ENCODE measurements at places on chromosomes 7 and 10.
A peak's percentile ranks its signal among the peaks of the same experiment; 100 is the strongest.

- DNase-seq = no peak
Measured at GRCh38 chr10:117559712-117560111, 17.2 kb downstream of the EMX2 start.

- DNase-seq = no peak
Measured at GRCh38 chr7:97601931-97602457, 129.9 kb upstream of the TAC1 start.

- DNase-seq = no peak
Measured at GRCh38 chr10:80693565-80693964, 155.9 kb downstream of the SH2D4B start.

DNA sequence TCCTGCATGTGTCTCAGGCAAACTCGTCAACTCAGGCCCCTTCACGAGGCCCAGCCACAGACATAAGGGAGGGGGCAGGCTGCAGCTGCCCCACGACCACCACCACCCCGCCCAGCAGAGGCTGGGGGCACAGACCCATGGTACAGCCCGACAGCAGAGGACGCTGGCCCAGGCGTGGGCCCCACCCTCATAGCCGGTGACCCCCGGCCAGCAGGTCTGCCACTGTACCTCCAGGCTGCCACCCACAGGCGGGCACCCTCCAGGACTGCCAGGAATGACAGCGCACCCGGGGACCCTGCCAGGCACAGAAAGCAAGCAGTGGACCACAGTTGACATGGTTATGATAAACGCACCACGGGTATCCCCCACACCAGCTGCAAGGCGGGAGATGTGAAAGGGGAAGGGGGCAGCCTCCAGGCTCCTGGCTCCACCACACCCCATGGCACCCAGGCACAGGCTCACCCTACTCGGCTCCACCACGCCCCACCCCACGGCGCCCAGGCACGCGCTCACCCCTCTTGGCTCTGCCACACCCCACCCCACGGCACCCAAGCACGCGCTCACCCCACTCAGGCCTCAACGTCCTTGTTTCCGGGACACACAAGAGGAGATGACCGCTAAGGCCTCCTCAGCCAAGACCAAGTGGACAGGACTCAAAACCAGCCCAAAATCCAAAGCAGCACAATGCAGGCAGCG, 135.9 kb downstream of the MAD1L1 start:
- DNase-seq = no peak

DNA sequence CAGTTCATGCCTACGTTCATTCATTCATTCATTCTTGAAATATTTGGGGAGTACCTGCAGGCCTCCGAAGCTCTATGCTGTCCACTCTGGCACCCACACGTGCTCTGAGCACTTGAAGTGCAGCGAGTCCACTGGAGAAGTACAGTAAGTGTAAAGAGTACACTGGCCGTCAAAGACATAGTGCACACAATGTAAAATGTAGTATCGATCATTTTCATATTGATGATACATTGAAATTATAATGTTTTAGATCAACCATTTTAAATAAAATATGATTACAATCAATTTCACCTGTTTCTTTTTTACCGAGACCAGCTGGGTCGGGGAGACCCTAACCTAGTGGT, 37.0 kb upstream of the PURB start:
- no peak for DNase-seq

DNA sequence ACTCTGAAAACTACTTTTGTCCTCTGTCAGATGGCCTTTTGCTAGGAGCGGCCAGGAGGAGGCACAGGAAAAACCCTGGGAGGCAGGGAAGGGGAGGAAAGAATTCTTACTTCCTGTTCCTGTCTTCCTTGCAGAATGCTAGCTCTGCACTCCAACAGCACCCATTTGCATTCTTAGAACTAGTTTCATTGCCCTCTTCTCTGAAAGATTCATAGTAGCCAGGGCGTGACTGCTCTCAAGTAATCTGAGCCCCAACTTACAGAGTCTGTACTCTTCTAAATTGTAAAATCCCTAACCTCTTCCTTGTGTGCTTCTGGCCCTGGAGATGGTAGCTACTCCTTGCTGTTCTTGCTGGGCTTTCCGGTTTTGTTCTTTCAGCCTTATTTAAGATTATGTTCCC, 75.3 kb upstream of the STEAP1 start:
- no peak for DNase-seq

DNA sequence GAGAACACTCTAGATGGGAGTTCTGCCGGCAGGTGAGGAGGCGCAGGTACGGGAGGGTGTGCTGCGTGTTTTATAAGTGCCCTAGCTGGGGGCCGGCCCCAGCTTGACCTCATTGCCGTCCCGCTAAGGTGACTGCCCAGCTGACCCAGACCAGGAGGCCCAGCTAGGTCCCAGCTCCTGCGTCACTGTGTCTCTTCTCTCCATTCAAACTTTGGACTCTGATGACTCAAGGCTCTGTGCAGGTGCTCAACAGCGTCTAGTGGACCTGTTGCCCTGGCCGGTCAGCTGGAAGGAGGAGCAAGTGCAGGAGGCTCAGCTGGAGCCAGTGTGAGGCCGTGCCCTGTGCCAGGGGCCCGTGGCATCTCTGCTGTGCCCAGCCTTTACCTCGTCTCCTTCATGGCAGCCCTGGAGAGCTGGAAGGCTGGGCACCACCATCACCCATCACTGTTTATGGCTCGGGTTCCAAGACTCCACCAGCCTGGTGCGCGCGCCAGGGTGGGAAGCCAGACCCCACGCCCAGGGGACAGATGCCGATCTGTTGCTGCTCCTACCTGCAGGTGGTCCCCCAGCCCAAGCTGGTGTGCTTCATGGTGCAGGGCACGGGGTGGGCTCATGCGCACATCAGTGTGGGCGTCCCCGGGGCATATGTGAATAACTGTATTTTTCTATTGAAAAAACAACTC, 14.6 kb downstream of the LHPP start:
- peak; percentile 45 for DNase-seq

GRCh38 chr7:116653204-116653603, 18.8 kb upstream of the MET start:
- DNase-seq = peak; percentile 74

- DNase-seq = no peak
Measured at GRCh38 chr7:78141522-78142281, 343.1 kb downstream of the PHTF2 start.

DNA sequence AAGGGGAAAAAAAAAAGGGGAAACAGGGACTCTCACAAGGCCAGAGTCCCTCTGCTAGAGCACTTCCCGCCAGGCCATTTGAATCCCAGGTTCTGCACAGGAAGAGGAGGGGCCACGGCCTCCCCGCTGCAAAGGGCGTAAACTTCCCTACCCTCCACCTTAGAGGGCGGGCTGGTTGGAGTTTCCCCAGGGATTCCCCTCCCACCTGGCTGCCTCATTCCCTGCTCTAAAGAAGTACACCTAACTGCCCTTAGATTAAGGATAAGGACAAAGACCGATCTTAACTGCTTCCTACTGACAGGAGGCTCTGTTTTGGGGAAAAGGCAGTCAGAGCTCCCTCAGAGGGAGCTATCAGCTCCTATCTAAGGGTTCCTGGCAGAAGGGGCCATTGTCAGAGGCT, 102.0 kb upstream of the ARMC3 start:
- DNase-seq = no peak

- no peak for DNase-seq
Measured at GRCh38 chr7:78490524-78490923, 692.0 kb downstream of the PHTF2 start.

DNA sequence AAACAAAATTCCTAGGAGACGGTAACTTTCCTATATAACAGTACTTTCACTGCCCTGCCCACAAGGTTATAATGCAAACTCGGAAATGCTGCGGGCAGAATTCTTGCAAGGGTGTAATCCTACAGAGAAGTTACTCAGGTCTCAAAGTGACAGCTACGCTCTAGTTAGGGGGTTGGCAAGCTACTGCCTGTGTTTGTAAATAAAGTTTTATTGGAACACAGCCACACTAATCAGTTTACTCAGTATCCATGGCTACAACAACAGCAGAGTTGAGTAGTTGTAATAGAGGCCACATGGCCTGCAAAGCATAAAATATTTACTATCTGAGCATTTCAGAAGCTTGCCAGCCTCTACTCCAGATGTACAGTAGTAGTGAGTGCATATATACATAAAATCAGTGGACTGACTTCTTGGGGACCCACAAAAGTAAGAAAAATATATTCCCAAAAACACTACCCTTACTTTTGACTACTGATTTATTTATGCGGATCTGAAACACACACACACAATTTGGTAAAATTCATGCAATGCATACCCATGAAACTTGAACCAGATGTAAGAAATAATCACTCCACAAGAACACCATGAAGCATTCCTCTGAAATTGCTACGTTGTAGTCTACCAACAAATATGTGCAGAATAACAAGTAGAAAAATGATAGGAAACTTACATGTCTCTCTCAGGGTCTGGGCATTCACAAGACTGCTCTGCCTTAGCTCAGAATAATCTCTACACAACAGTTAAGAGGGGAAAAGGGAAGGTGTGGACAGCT, 53.0 kb downstream of the SMURF1 start:
- peak; percentile 69 for DNase-seq

GRCh38 chr10:64080071-64080470, 558.9 kb downstream of the REEP3 start:
- DNase-seq = no peak

DNA sequence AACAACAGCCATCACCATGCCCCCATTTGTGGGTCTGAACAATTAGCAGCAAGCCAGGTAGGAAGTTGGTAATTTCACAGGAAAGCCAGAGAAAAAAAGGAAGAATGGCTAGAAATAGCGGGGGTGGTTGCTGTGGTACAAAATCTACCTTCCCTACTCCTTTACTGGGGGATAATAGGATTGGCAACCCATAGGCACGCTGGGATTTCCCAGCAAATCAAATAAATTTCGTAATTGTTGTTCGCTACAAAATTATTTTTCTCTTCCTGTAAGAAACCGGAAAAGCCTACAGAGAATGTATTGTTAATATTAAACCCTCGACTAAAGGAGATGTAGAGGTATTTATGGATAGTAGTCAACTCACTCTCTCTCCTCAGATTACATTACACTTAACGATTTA, 123.9 kb downstream of the DOCK4 start:
- DNase-seq = no peak

- no peak for DNase-seq
Measured at GRCh38 chr10:18516851-18517250, 134.5 kb downstream of the NSUN6 start.

DNA sequence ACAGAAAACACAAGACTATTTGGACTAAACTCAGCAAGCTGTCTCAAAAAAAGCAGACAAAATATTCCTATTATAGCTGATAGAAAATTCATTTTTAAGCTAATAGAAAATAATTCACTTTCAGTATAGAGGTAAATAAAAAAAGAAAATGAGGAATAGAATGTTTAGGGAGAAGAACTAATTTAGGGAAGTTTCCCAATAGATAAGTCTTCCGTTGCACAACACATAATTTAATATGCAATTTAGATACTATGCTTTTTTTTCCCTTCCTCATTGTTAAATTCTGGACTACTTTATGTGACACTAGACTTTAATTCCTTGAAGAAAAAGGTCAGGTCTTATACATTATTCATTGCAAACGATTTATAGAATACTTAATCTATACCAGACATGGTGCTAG, 10.3 kb downstream of the PNPLA8 start:
- DNase-seq = no peak

- DNase-seq = no peak
Measured at GRCh38 chr10:132786476-132786883, 533 bp upstream of the NKX6-2 start.

DNA sequence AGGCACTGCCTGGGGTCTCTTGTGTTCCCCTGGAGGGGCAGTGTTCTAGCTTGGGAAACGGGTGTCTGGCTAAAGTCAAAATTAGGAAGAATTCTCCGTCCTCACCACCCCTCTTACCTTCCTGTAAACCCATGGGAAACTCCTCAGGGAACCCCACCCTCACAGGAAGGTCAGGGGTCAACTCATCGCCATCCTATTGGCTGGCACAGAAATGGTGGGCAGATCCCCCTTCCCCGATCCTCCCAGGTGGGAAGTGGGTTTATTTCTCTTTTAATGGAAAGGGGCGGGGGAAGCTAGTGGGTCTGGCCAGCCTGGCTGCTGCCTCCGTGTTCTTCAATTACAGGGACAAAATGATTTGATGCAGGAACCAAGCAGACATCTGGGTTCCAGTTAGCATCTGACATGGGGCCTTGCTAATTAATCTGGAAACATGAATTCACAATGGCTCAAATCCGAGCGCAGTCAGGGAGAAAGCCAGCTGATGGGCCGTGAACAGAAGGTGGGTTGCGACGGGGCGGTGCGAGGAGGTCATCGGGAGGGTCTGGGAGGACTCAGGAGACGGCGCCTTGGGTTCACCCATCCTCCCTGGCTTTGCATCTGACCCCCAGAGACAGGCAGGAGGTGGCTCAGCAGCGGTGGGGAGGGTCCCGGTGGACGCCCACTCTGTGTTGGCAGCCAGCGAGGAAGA, 66.6 kb downstream of the SLIT1 start:
- no peak for DNase-seq

DNA sequence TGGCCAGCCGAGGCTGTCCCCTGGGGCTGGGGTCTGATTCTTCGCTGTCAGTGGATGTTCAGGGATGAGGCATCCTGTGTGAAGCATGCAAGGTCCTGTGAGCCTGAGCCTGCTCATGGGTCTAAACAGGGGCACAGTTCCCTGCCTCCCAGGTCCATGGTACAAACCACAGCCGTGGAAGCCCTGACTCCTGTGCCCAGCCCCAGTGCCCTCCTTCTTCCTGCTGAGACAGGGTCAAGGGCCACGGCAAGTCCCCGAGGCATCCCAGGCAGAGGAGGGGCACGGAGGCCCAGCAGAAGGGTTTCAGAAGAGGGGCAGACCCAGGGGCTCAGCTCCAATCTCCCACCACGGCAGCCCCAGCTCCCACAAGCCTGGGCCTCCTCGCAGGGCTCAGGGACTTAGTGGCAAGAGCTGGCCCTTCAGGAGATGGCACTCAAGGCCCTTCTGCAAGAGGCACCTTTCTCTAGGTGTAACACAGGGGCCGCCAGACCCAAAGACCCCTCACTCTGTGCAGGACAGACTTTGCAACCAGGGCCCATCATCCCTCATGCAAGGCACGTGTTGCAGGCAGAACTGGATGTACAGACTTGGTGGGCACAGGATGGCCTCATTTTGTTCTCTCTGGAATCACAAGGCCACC, 248.8 kb downstream of the TCERG1L start:
- no peak for DNase-seq

DNA sequence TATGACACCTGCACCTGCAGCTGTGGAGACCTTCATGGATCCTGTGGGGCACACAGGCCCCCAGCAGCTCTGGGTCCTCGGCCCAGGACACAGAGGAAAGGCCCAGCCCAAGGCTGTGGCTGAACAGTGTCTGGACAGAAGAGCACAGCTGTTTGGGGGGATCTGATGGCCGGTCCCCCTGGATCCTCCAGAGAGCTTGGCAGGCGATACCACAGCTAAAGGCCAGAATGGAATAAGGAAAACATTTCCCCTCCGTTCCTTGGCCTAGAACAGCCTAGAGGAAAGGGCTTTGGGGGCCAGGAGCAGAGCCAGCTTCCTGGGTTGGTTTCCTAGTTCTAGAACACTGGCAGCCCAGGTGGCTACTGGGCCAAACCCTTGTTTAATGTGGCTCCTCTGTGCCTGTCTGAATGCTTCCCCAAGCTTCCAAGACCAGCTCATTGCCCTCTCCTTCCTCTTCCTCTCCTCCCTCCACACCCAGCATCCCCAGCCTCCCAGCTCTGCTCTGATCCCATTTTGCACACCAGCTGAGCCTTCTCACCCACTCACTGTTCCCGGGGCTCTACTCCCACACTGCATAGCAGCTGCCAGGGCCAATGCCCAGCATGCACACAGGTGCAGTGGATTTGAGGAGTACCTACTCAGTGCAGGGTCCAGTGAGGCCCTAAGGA, 46.9 kb downstream of the GPAM start:
- DNase-seq = no peak

All from trophoblast cell (in vitro differentiated cells and primary cell).